Thyroid gland (tissue), 4 donors: ENCODE measurements at places on chromosomes 6 and 20.

DNA sequence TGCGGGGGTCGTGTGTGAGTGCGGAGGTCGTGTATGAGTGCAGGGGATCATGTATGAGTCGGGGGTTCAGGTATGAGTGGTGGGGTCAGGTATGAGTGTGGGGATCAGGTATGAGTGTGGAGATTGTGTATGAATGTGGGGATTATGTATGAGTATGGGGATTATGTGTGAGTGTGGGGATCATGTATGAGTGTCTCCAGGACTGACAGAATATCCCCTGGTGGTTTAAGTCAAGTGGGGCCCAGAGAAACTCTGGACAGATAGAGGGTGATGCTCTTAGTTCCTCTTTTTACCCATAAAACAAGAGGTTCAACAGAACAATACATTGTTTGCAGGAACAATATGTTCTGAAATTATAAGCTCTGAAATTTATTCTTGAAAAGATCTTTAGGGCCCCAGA is 131.9 kb downstream of the UST start:
- no peaks in the 10 kb centered on the region for H3K36me3 ChIP-seq
- no peak overlapping the region for H3K4me3 ChIP-seq
- no peak for DNase-seq
- no peak overlapping the region for H3K27ac ChIP-seq
- peaks cover 22% of the 10 kb centered on the region for H3K4me1 ChIP-seq

DNA sequence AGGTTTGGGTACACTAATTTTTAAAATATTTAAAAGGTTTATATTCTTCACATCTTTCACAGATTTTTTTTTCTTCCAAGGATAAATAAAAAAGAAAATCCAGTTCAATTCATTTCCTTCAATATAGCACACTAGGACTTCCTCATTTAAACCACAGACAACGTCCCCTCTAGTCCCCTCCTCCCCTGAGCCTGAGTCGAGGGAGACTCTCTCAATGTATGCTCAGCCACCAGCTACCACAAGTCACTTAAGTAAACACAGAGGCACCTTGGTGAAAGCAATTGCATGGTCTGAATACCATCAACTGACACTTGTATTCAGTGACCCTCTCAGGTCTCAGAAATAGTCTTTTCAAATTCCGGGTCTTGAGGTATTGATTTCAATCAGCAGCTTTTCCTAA is 88.6 kb downstream of the SIM1 start:
- H3K4me1 ChIP-seq: no peaks in the 10 kb centered on the region
- no peaks in the 10 kb centered on the region for H3K36me3 ChIP-seq
- no peak for DNase-seq
- H3K27me3 ChIP-seq: no peaks in the 10 kb centered on the region
- H3K27ac ChIP-seq: no peak overlapping the region
- H3K4me3 ChIP-seq: no peak overlapping the region

DNA sequence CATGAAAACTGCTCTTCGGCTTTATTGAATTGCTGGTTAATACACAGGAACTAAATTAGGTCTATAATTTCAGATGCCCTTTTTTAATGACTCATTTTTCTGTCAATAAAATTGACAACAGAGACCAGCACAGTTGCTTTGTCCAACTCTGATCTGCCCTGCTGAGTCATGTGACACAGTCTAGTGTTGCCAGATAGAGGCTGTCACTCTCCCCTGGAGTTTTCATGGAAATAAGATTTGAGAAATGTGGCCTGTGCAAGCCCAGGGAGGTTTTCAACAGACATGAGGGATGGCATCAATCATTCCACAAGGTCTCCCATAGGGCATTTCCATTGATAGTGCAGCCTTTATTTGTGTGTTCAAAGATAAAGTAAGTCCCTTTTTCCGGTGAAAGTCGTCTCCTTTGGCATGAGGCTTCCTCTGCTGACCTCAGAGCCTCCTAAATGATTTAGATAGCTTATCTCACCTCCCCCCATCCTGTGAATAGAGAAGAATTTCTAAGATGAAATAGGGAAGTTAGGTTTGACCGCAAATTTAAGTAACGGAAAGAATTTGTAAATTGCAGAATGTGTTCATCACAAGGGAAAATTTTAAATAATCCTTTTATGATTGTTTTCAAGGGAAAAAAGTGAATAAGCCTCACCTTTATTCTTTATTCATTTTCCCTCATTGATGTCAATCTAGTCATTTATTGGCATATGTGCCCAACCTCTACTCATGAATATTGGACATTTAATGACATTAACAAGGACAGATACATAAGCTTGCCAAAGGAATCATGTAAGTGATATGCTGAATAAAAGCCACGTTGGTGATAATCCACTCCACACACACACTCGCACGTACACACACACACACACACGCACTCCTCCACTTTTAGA is 277.7 kb downstream of the ADGB start:
- H3K4me1 ChIP-seq: no peaks in the 10 kb centered on the region
- H3K36me3 ChIP-seq: no peaks in the 10 kb centered on the region
- no peak overlapping the region for H3K4me3 ChIP-seq
- DNase-seq: no peak

GRCh38 chr20:46131396-46131795 is 13.3 kb downstream of the CD40 start:
- no peaks in the 10 kb centered on the region for H3K27me3 ChIP-seq
- no peaks in the 10 kb centered on the region for H3K36me3 ChIP-seq
- no peak for DNase-seq
- H3K27ac ChIP-seq: no peak overlapping the region

DNA sequence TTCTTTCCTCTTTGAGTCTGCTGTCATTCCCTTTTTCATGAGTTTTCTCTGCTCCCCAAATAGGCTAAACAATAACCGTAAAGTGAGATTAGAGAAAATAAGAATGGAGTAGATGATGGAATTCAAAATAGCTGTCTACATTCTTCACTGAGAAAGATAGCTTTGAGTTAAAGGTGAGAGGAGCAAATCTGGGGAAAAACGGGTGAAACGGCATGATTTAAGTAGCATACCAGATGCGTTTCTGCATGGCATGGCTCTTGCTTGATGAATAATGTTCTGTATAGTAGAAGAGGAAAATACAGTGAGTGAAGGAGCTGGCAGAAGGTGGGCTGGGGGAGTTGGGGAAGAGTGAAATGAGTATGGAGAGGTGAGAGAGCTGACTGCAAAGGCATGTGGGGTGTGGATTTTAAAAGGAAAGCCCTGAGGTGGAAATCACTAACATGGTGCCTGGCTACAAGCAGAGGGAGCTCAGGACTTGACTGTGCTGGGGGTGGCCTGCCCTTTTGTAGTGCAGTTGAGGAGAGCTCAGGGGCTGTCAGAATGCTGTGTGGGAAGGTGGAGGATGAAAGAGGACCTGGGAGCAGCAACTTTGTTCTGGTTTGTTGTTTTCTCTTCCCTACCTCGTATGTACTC is 8.8 kb downstream of the BICRAL start:
- H3K27ac ChIP-seq: peak overlapping the region; percentile 25
- H3K4me1 ChIP-seq: peaks cover 51% of the 10 kb centered on the region
- no peaks in the 10 kb centered on the region for H3K36me3 ChIP-seq
- no peak overlapping the region for H3K4me3 ChIP-seq
- no peak for DNase-seq

DNA sequence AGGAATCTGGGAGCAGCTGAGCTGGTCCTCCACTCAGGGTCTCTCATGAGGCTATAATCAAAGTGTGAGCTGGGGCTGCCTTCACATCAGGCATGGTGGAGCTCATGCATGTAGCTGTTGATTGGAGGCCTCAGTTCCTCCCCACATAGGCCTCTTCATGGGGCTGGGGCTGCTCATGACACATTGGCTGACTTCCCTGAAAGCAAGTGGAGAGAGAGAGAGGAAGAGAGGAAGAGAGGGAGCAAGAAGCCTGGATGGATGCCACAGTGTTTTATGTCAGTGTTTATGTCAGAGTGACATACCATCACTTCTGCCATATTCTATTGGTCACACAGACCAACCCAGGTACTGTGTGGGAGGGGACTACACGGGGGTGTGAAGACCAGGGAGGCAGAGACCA is 43.8 kb downstream of the EYA2 start:
- no peak overlapping the region for H3K4me3 ChIP-seq
- H3K27ac ChIP-seq: peak overlapping the region; percentile 49
- no peaks in the 10 kb centered on the region for H3K27me3 ChIP-seq

DNA sequence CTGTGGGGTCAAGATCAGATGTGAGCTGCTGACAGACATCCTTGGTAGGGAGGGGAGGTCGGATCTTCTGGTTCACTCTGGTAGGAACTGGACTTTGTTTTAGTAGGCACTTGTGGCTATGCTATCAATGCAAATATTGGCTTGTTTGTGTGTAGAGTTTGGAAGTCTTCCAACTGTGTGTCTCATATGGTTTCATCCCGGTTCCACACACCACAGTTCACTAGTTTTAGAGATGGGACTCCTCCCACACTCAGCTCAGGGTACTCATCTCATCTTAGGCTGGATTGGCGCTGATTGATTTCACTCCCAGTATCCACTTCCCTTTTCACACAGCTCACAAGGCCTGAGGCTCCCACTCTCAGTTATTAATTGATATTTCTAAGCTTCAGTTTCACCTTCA is 161.3 kb downstream of the THBS2 start:
- H3K27ac ChIP-seq: no peak overlapping the region
- no peaks in the 10 kb centered on the region for H3K27me3 ChIP-seq
- no peaks in the 10 kb centered on the region for H3K4me1 ChIP-seq
- DNase-seq: no peak

DNA sequence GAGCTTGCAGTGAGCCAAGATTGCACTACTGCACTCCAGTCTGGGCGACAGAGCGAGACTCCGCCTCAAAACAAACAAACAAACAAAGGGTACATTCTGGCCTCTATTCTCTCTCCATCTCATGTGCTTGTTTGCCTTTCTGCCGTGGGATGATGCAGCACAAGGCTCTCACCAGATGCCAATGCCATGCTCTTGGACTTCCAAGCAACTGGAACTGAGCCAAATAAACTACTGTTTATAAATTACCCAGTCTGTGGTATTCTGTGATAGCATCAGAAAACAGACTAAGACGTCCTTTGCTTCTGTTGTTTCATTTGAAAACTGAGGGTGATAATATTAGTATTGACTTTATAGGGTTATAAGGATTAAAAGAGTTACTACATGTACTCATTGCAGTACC is 3.6 kb upstream of the BRD2 start:
- no peaks in the 10 kb centered on the region for H3K27me3 ChIP-seq
- no peak for DNase-seq
- H3K36me3 ChIP-seq: no peaks in the 10 kb centered on the region
- H3K4me1 ChIP-seq: peaks cover 21% of the 10 kb centered on the region
- H3K27ac ChIP-seq: no peak overlapping the region
- no peak overlapping the region for H3K4me3 ChIP-seq

- no peak for DNase-seq
- H3K27me3 ChIP-seq: no peaks in the 10 kb centered on the region
- H3K27ac ChIP-seq: no peak overlapping the region
- H3K4me3 ChIP-seq: no peak overlapping the region
- no peaks in the 10 kb centered on the region for H3K36me3 ChIP-seq
Observed at GRCh38 chr20:41011551-41012067, 17.0 kb upstream of the TOP1 start.

DNA sequence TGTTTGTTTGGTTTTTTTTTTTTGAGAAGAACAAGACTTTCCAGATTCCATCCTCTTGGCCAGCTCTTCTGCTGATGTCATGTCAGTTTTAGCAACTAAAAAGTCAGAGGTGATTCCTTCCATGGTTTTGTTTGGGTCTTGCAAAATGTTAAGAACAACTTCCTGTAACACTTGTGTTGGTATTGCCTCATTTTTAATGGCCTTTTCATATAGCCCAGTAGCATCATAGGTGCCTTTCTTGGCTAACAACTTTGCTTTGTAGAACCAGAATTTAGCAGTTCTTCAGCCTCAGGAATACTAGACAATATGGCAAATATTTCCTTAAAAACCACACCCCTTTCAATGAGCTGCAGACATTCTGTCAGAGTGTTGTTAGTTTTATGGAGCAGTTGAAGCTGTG is 99.5 kb upstream of the SIRPG start:
- H3K4me3 ChIP-seq: no peak overlapping the region
- no peak overlapping the region for H3K27ac ChIP-seq
- no peaks in the 10 kb centered on the region for H3K4me1 ChIP-seq
- H3K27me3 ChIP-seq: no peaks in the 10 kb centered on the region
- H3K36me3 ChIP-seq: no peaks in the 10 kb centered on the region
- no peak for DNase-seq
